ENCODE measurements at places on chromosomes 7 and 10.

- no peak for DNase-seq
Measured at GRCh38 chr10:106198275-106198674, 966.2 kb downstream of the SORCS1 start.

GRCh38 chr10:70690589-70690988 is 18.3 kb downstream of the ADAMTS14 start:
- DNase-seq = no peak

DNA sequence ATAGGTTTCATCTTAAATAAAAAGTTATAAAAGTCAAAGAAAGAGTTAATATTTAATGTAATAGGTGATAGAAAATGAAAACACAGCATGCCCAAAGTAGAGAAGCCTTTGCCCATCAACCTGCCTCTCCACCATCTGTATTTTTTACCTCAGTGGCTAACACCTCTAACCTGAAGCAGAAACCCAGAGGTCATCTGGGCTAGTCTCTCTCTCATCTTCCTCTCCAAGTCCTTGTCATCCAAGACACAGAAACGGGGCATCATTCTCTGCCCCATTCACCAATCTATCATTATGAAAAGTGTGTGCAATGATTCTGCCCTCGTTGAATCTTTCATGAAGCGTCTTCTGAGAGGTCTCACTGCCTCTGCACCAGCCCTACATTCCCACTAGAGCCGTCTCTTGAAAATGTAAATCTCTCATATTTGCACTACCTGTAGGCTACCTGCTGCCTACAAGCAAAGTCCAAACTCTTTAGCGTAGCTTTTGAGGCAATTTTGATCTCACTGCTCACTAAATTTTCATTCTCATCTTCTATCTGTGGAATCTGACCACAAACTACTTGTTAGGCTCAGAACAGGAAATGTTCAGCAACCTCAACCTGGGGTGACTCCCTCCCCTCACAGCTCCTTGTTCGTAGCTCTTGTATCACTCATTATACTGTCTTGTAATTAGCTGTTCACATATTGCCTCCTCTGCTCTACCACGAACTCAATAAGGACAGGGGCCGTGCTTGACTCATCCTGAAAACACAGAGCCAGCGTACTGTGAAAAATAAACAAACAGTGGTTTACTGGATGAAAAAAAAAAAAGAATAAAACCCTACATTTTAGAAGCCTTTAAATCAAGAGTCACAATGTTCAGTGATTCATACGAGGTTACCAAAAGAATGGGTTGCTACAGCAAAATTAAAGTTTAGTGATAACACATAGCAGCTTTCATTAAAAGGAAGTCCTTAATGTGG is 83.1 kb downstream of the CTNNA3 start:
- peak; percentile 9 for DNase-seq

GRCh38 chr10:10038348-10038747 is 979.3 kb upstream of the CELF2 start:
- DNase-seq = no peak

- no peak for DNase-seq
Measured at GRCh38 chr7:73433924-73434700, 534 bp downstream of the FZD9 start.

DNA sequence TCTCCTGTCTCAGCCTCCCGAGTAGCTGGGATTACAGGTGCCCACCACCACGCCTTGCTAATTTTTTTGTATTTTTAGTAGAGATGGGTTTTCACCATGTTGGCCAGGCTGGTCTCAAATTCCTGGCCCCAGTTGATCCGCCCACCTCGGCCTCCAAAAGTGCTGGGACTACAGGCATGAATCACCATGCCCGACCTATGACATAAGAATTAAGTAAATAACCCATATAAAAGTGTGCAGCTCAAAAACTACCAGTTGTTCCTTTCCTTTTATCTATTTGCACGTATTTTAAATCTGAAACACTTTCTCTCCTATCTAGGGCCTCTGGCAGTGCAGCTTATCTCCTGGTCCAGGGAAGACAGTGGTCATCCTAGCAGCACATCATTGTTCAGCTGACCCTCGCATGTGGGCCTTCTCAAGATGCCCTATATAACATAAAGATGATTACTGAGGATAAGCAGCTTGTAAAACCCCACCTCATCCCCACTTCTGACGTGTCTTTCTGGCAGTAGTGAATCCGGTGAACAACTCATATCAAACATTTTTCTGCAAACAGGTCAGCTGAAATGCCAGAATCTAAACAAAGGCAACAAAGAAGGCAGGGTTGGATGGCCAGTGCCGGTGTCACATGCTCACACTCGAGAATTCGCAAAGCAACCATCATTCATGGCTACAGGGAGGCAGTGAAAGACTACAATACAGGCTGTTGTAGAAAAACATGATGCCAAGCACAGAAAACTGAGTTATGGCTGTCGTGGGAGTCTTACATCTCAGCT is 36.0 kb upstream of the KCNIP2 start:
- DNase-seq = no peak

GRCh38 chr10:116043861-116044260 is 229.1 kb downstream of the GFRA1 start:
- no peak for DNase-seq

GRCh38 chr10:34854147-34854601 is 39.1 kb upstream of the PARD3 start:
- no peak for DNase-seq

GRCh38 chr10:28681291-28681763 is 4.0 kb downstream of the BAMBI start:
- no peak for DNase-seq

DNA sequence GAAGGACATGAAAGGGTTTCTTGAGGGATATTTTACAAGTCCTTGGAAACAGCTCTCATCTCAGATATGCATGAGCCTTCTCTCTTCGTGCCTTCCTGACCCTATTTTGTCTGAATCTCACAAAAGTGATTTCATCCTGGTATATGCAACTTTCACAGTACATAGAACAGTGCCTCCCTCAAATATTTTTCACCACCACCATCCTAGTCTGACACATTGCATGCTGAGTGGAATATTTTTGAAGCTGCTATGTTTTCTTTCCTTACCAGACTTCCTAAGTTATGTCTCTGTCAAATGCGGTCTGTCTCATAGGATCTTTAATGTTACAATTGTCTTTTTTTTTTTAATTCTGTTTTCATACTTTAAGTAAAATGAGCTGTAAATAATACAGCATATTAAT is 673.3 kb upstream of the LRRN3 start:
- DNase-seq = no peak

DNA sequence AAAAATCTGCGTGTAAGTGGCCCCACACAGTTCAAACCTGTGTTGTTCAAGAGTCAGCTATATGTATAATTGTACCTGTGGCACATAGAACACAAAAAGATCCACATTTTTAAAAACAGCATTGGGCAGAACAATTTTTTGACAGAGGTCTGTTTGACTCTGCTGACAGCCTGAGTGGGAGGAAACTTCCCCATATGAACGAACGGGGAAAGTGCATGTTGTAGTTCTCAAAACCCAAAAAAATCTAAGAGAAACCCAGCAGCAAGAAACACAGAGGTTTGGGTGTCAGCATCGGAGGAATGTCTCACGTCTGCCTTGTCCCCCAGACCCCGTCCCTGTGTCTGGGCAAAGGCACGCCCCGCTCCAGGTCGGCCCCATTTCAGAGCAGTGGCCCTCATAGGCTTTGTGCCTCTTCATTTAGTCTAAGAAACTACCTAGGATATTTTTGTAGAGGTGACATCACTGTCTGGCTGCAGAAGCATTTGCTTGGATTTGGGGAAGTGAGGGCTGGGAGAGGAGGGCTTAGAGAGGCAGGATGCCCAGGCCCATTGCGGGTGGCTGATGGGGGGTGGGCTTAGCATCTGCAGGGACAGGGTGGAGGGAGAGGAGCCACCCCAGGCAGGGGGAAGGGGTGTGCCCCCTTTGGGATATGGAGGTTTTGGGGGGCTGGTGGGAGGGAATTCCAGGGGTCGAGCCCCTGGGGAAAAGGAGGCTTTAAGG is 11.0 kb downstream of the CUX1 start:
- no peak for DNase-seq

GRCh38 chr7:55992346-55992745 is 28.0 kb downstream of the NIPSNAP2 start:
- no peak for DNase-seq

GRCh38 chr10:86795353-86795752 is 38.9 kb downstream of the BMPR1A start:
- DNase-seq = no peak

All from stimulated activated CD8-positive, alpha-beta memory T cell treated with anti-CD3 and anti-CD28 coated beads, Interleukin-4, amount 100 ng/mL, for 4 hours (primary cell).